Stimulated activated CD8-positive, alpha-beta memory T cell treated with anti-CD3 and anti-CD28 coated beads, Interleukin-15, amount 100 ng/mL, for 1 hour (primary cell): ENCODE measurements at places on chromosomes 3 and 15.

- DNase-seq, result no peak
Observed at GRCh38 chr15:29086001-29086400, 183.6 kb downstream of the NSMCE3 start.

DNA sequence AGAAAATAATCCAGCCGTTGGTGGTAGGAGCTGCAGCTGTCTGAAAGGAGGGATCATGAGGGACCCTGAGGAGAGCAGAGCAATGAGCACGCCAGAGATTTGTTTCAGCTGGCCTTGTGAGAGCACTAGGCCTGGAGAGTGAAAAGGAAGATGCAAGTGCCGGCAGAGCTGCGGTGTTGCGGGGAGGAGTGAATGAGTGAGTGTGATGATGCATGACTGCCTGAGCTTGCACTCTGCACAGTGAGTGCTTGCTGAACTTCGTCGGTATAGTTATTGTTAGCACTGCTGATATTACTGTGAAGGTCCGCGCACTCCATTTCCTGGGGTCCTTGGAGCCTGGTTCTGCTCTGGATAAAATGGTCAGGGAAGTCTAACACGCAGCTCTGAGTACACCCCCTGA is 23.2 kb downstream of the EIF1B start:
- no peak for DNase-seq

GRCh38 chr3:197029511-197030167 is at the start of gene MELTF:
Gene MELTF, minus strand, starts transcription at chr3:197029817. Its CDS starts 115 bp downstream, at chr3:197029702.
- DNase-seq, result peak; percentile 30

- DNase-seq, result no peak
Observed at GRCh38 chr3:177195242-177195991, 1.9 kb downstream of the TBL1XR1 start.

GRCh38 chr15:35060591-35060990 is 24.5 kb downstream of the NANOGP8 start:
- DNase-seq, result no peak

DNA sequence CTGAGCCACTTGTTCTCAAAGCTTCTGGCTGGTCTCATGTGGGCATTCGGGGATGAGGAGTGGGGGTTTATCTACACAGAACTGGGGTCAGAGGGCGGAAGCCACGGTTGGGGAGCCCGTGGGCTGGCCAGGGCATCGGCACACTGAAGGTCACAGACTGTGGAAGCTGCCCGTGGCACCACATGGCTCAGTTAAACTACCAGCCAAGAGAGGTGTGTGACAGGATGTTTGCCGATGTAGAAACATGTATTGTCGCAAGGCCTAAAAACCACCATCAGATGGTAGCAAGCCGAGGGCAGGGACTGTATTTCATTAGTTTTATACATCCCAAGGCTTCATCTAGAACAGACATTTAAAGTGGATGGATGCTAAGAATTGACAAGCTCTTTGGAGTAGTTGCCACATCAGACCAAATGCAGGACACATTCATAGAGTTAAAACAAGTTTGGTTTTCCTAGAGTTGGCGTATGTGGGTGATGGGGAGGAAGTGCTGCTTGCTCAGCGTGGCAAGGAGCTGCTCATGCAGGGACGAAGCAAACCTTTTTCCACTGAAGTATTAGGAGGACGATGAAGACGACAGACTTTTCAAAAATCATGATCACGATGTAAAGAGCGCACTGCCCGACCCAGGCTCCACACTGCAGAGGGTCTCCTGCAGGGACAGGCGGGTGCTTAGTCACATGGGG is 9.6 kb upstream of the MUSTN1 start:
- no peak for DNase-seq

DNA sequence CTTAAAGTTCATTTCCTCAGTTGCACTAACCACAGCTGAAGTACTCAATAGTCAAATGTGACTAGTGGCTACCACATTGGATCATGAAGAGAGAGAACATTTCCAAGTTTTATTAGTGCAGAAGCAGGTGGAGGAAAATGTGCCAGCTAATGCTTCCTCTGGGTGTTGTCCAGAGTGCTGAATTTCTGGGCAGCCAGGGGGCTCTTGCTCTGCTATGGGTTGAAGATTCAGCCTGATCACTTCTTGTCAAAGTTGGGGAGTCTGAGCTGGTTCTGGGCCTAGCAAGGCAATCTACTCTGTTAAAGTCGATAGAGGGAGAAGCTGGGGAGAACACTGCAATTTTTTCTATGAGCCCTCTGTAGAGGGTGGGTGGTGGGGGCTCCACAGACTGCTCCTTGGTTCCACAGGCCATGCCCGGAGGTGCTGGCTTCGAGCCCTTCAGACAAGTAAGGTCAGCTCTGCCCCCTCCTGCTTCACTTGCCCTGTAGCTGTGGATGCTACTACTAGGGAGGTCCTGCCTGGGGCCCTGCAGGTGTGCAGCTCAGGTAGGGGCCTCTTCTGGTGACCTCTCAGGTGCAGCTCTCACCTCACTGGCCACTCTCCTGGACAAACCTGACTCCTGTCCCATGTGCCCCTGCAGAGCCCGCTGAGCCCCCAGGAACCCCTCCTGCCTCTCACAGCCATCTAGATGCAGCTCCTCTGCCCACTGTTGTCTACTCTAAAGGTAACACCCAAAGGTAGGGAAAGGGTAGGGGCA is 8.2 kb downstream of the ALG3 start:
- no peak for DNase-seq

- no peak for DNase-seq
Observed at GRCh38 chr3:157091083-157091833, 68.7 kb downstream of the CCNL1 start.

DNA sequence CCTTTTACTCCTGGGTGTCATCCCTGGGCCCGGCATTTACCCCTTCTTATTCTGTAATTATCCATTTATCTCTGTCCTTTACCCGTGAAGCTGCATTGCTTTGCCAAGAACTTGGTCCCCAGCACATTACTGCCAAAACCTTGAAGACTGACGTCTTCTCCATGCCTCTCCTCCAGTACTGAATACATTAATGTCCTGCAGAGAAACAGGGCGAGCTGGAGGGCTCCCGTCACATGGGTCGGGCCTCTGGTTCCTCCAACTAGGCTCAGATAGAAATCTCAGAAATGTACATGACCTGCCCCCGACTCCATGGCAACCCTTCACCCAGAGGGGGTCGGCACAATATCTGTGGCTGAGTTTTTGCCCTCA is 445 bp downstream of the EFCAB12 start:
- no peak for DNase-seq

DNA sequence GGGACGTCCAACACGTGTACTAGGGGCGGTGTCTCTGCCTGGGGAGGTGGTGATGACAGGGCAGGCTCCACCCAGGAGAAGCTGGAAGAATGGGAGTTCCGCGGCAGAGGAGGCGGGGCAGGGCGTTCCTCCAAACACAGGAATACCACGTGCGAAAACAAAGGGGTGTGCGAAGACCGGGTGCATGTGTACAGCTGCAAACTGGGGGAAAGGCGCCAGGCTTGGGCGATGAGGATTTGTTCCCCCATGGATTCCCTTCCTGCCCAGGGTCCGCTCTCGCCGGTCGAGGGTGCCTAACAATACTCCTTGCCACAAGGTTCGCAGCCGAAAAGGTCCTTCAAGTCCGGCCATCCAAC is 500 bp upstream of the ZSCAN2 start:
- no peak for DNase-seq

- no peak for DNase-seq
Observed at GRCh38 chr3:53949541-53949940, 57.9 kb upstream of the SELENOK start.

- no peak for DNase-seq
Observed at GRCh38 chr3:27138005-27138404, 231.2 kb downstream of the NEK10 start.

DNA sequence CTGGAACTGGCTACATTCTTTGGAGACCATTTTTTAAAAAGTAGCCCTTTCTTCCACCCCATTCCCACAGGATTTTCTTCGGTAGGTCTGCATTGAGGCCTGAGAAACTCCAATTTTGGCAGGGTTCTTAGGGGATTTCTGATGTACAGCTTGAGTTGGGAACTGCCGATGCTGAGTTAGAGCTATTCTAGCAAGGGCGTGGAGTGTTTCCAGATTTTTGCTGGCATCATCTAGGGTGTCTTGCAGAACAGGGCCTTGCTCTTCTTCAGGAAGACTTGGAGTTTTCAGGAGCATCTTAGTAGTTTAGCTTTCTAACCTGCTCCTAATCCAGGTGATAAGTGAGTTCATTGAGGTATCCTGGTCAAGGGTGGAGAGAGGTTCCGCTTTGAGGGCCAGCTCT is 41.0 kb downstream of the SV2B start:
- no peak for DNase-seq

DNA sequence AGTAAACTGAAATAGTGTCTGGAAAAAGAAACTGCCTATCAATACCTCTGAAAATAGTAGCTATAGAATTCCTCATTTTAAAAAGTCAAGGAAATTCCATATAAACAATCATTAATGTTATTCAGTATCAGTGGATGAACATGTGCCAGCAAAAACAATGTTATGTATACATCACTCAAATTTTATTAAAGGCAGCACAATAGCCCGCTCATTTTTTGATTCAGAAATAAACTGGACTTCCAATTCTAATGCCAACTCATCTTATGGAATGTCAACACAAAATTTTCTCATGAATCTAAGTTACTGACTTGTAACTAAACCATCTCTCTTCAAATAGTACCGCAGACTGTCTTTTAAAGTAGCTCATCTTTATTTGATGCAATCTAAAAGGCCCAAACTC is 19.0 kb downstream of the THBS1 start:
- no peak for DNase-seq

GRCh38 chr3:134839990-134840389 is 44.9 kb downstream of the EPHB1 start:
- no peak for DNase-seq

DNA sequence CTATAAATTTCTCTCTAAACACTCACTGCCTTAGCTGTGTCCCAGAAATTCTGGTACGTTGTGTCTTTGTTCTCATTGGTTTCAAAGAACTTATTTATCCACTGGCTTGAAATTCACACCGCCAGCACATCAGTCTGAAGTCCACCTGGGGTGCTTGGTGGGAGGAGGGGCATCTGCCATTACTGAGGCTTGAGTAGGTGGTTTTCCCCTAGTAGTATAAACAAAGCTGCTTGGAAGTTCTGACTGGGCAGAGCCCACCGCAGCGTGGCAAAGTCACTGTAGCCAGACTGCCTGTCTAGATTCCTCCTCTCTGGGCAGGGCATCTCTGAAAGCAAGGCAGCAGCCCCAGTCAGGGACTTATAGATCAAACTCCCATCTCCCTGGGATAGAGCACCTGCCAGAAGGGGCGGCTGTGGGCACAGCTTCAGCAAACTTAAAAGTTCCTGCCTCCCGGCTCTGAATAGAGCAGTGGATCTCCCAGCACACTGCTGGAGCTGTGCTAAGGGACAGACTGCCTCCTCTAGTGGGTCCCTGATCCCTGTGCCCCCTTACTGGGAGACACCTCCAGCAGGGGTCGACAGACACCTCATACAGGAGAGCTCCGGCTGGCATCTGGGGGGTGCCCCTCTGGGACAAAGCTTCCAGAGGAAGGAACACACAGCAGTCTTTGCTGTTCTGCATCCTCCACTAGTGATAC is 114.1 kb downstream of the SUCLG2 start:
- no peak for DNase-seq

GRCh38 chr3:46959161-46959511 is 17.4 kb downstream of the CCDC12 start:
- no peak for DNase-seq

DNA sequence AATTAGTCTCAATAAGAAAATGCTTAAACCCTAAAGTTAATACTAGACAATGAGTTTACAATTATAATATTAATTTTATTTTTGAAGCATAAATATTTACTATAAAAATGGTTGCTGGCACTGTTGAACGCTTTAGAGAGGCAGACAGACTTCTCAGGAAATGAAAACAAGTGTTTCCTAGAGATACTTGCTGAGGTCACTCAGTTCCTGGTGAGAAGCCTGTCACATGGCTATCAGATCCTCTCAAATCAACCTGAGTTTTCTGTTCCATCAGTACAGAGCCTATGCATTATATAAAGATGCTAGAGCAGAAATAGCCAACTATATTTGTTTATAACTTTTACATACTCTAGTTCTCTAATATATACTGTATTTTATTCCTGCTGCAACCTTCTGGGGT is 109.2 kb downstream of the MYO5A start:
- DNase-seq, result no peak

DNA sequence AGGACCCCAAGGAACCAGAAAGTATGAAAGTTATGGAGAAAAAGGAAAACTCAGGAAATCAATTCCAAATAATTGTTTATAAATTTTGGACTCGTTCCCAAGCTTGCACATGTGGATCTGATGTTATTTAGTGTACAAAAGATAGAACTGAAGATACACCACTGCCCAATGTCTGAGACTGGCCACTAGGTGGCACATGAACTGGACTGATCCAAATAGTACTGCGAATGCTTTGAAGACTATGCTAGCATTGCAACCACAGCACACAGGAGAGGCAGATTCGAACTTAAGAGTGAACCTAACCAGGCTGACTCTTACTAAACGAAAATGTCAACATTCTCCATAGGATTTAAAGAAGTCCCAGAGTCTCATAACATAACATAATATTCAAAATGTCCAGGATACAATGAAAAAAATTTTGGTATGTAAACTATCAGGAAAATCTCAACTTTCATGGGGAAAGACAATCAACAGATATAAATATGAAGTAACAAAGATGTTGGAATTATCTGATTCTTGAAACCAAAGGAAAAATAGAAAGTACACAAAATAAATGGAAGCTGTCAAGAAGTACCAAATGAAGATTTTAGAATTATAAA is 596.7 kb downstream of the FGF12 start:
- DNase-seq, result no peak

DNA sequence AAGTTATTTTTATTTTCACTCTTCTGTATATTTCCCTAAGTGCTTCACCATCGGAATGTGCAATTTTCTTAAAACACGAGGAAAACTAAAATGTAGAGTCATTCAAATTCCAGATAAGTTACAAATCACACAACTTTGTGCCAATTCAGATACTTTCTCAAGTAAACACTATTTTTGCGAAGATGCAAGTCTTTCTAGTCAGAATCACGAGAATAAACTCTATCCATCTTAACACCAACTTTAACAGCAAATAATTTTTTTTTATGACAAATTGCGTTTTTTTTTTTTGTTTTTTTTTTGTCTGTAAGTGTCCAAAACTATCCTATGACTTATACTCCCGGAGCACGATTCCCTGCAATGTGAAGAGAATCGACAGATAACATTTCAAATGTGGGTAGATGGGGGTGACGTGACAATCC is 1.3 kb downstream of the STAG1 start:
- DNase-seq, result no peak

DNA sequence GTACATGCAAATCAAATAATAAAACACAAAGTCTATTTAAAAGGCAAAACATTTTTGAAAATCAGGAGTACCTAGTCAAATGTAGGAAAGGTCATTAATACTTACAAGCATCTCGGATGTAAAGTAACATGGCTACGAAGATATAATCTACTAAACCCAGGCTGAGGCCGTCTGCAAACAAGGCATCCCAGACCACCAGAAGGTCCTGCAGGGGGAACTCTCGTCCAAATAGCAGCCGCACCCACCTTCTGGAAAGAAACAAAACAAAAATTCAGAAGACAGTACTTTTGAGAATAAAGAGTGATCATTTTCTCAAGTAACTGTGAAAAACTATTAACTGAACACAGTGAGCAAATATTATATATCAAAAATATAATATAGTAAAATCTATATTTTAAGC is 423.1 kb downstream of the PLCL2 start:
- DNase-seq, result no peak
